ENCODE measurements at places on chromosomes 1 and 21.

DNA sequence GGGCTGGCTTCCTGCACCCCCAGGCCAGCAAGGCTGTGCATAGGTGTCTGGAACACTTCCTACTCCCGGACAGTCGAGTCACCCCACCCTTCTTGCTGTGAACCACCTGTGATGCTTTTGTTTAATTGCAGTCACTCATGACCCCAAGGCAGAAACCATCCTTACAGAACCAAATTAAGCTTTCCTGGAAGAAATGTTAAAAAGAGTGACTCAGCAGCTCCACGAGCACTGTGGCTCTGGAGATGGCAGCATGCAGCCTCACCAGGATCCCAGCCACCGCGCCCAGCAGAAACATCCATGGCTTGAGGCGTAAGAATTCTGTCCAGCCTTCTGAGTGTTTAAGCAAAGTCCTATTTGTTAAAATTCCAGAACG lies 28.8 kb downstream of the SNAP47 start:
- DNase-seq: no peak

- DNase-seq: no peak
These were observed 27.1 kb upstream of the PADI4 start for GRCh38 chr1:17280894-17281293.

- no peak for DNase-seq
These were observed 106.7 kb downstream of the LEPR start for GRCh38 chr1:65527190-65527589.

DNA sequence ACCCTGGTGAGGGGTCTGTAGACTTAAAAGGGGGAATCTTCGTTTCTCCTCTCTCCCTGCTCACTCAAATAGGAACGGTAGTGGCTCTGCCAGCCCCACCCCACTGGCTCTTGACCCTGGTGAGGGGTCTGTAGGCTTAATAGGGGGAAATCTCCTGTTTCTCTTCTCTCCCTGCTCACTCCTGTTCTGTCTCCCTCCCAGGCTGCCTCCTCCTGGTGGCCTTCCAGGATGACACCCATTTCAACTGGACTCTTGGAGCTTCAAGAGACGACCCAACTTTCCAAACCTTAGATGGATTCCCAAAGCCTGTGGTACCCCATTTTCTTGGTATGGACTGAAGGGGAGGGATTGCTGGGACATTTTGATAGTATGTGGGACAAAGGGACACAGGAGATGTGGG lies 1.4 kb upstream of the EPHB2 start:
- DNase-seq: no peak

DNA sequence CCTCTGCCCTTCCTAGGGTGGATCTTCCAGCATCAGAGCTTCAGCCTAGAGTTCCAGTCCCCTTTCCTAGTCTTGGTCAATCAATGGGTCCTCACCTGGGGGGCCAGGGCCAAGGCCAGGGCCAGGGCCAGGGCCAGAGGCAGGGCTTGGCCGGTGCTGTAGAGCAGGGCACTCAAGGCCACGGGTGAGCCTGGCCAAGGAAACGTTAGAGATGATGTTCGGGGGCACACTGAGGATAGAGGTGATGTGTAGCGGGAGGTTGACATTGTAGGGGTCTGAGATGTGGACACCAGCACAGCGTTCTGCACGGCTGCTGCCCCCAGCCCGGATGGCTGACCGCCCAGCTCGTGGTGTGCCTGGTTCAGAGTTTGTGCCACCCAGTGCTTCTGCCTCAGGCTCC lies 5.4 kb upstream of the USF1 start:
- no peak for DNase-seq

GRCh38 chr1:222557148-222557547 lies 9.2 kb upstream of the HHIPL2 start:
- no peak for DNase-seq

DNA sequence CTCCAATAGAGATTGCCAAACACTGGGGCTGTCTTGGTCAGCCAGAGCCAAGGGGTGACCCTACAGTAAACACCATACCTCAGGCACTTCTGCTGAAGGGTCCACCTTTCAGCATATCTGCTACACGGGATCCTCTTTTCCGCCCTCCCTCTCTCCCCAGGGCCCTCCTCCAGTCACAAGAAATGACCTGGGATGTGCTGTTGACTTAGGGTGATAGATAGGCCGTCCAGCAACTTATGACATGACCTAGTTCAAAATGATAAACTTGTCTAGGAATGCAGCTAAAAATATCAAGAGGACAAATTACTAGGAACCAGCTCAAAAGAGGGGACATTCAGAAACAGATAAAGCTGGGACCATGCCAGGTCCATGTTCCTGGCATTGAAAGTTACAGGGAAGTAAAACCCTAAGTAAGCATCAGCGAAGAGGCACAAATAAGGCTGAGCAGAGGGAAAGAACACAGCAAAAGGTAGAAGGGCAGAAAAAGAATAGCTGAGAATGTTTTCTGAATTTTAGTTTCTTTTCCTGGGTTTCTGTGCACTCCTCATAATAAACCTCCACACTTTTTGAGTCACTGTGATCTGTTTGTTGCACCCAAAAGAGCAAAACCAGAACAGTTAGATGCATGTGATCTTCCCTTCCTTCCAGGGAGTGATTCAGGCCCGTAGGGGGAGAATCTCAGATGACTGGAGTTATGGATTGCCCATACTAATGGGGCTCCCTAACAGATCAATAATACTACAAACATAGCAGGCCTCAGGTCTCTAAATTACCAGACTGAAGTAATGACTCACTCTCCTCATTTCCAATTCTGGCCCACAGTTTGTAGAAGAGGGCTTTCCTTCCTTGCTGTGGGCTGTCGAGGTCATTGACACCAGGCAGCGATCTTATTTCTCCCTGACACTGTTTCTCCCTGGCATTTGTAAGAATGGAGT lies 48.9 kb upstream of the F3 start:
- DNase-seq: no peak

DNA sequence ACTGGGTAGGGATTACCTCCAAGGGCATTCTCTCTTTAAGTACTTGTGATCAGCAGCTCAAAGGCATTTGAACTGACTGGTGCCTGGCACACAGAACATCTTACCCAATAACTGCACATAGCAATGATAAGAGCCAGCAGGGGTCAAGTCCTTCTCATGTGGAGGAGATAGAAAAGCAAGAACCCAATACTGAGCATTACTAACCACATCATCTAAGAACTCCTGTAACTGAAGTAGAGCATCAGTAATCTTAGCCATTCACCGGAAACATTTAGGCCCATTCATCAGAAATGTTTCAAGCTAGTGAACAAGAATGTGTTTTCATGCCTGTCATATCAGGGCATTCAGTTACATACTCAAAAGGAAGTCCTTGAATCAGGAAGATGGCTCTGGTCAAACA lies 33.6 kb upstream of the THEM4 start:
- DNase-seq: no peak

GRCh38 chr1:2290171-2290578 lies 62.1 kb downstream of the SKI start:
- no peak for DNase-seq

GRCh38 chr1:55575571-55576279 lies 360.6 kb upstream of the USP24 start:
- peak; percentile 64 for DNase-seq

DNA sequence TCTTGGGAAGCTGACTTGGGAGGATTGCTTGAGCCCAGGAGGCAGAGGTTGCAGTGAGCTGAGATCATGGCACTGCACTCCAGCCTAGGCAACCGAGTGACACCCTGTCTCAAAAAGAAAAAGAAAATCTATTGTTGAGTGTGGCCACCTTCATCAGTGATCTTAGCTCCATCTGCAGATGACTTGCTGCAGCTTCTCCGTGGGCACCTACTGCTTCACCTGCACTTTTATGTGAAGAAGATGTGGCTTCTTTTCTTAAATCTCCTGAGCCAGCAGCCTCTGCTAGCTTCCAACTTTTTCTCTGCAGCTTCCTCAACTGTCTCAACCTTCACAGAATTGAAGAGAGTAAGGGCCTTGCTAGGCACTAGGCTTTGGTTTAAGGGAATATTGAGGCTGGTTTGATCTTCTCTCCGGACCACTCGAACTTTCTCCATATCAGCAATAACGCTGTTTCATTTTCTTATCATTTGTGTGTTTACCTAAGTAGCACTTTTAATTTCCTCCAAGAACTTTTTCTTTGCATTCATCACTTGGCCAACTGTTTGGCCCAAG lies 28.0 kb downstream of the AGPAT3 start:
- DNase-seq: no peak

GRCh38 chr1:5455651-5456050 lies 536.6 kb downstream of the NPHP4 start:
- DNase-seq: no peak

DNA sequence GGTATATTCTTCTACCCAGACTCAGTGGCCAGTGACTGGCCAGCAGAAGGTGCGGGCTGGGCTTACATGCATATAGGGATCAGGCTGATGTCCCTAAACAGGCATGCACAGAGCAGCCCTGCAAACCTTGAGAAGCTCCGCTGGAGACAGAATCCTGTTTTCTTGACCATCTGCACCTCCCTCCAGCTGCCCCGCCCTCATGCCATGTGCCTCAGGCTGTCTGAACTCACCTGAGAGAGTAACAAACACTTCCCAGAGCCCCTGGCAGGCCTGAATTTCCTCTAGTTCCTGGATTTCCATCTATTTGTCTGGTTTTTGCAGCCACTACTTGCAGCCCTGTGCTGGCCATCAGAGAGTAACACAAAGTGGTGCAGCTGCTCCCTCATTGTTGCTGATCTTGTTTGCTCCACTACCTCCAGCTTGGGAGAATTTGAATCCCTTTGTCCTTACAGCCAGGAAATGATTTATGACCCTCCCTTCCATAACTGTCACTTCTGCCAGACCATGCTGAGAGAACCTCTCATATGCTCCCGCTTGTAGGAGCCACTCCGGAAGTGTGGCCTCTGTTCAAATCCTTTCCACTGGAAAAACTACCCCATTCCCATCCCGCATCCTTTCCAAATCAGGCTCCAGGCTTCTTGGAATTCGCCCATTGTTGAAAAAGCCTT lies 113.6 kb downstream of the NMNAT2 start:
- no peak for DNase-seq

DNA sequence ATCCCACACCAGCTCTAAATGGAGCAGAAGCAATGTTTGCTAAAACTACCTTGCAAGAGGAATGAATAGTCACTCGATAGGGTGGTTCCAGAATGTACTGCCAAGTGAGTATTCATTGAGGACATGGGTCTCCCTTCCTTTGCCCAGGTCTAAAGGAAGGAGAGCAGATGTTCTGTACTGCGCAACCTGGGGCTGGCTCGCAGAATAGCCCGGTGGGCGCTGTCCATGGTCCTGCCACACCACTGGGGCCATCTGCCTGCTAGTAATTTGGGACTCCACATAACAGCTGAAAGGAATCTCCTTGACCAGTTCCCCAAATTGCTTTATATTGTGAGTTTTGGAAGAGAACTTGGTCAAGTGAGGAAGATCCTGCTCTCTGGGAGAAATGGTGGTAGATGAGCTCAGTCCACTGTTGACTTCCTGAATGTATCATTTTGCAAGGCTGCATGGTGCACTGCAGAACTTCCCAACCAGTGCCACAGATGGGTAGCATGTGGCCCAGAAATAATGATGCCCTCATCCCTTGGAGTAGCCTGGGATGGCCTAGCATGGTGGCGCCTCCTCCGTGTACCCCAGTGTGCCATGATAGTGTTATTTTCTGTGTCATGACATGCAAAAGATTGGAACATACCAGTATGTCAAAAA lies 5.7 kb downstream of the SLC6A17 start:
- no peak for DNase-seq

- DNase-seq: peak; percentile 39
These were observed 2.4 kb upstream of the ELAPOR1 start for GRCh38 chr1:109111386-109112055.

DNA sequence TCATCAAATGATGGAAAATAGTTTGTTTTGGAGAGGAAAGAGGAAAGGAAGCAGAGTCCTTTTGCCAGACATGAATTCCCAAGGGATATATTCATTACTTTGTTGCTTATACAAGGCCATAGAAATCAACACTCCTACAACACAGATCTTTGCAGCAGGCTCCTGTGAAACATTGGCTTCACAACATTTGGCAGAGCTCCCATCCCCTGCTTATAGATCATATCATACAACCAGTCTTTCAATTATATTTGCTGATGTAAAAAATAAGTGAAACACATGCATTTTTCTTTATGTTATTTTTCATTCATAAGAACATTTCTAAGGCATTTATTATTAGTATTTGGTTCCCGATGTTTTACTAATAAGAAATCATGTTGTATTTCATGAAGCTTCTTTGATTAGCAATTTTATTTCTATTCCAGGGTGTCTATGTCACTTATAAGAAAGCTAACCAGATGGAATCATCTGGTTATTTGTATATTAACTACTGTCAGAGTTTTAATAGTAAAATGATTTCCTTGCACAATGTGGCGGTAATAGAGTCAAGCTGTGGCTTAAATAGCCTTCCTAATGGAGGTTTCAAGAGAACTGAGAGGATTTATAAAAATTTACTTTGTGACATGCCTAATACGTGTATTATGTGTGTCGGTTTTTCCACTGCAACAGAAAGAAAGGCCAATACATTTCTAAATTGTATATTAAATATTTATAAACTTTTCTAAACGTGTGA lies 470.3 kb upstream of the NCAM2 start:
- DNase-seq: no peak

GRCh38 chr1:148372731-148373130 lies 110.4 kb downstream of the PPIAL4G start:
- no peak for DNase-seq

Data from posterior cingulate gyrus (tissue), 11 donors.